PC-9 (cell line): ENCODE measurements at places on chromosomes 3 and 15. TPM values are rescaled to one million over a fixed set of nuclear protein-coding genes. Genes with fewer than 3 reads are reported as not detected.

Gene GOLGA6A
- 1.2 TPM in 1 of 2 replicates, not detected in the other for total RNA-seq

Gene ARPP19
- total RNA-seq = 108 and 119 TPM in 2 replicates

Gene KLF13
- 2.5 and 3.4 TPM in 2 replicates for total RNA-seq

Gene IP6K1
- 32.9 and 37.0 TPM in 2 replicates for total RNA-seq

Gene SCN11A
- not detected in 2 replicates for total RNA-seq

Gene ZNF35
- total RNA-seq = 5.4 and 7.0 TPM in 2 replicates

Gene PCSK6
- 26.3 and 27.2 TPM in 2 replicates for total RNA-seq
